ENCODE measurements at places on chromosomes 6 and 20.

- no peak for DNase-seq
These were observed 480.5 kb upstream of the HTR1E start for GRCh38 chr6:86456821-86457220.

- no peak for DNase-seq
These were observed 122.2 kb upstream of the TNFAIP3 start for GRCh38 chr6:137744877-137745276.

DNA sequence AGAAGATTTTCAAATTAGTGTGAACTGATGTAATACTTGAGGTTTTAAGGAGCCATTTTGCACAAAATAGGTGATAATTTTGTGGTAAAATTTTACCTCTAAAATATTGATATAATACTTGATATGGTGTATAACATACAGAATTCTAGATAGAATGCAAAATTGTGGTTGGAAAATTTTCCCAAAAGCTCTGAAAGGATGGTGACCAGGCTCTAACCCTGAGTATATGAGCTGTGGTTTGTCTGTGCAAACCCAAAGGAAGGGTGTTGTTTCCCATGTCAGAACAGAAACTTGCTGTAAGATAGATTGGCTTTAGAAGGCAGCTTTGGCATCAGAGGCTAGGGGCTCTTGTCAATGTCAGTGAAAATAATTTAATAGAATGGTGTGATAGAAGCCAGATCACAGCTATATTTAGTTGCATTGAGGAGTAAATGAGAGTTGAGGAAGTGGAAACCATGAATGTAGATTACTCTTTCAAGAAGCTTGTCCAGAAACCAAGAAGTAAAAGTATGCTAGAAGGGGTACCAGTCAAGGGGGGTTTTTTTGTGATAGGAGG is 257.7 kb downstream of the FARS2 start:
- no peak for DNase-seq

- DNase-seq: no peak
These were observed 36.7 kb downstream of the LRFN2 start for GRCh38 chr6:40550202-40551101.

- DNase-seq: no peak
These were observed 67.8 kb upstream of the TAB2 start for GRCh38 chr6:149249370-149250357.

DNA sequence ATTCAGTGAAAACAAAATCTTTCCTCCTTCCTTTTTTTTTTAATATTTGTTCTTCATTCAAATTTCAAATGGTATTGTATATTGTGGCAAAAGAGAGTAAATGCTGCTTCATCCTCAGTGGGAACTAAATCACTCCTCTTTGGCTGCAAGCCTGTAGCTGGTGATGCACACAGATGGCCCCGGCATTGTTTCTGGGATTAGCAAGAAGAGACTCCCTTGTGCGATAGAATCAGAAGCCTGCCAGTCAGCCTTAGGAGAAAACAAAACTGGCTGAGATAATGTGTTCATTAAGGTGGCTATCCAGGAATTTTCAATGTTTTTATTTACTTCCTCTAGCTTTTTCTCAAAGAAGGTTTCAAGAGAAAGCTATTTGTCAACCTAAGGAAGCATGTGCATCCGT is 20.7 kb upstream of the ELOVL2 start:
- no peak for DNase-seq

- DNase-seq: no peak
These were observed 2.0 kb upstream of the TAF4 start for GRCh38 chr20:62067547-62068260.

DNA sequence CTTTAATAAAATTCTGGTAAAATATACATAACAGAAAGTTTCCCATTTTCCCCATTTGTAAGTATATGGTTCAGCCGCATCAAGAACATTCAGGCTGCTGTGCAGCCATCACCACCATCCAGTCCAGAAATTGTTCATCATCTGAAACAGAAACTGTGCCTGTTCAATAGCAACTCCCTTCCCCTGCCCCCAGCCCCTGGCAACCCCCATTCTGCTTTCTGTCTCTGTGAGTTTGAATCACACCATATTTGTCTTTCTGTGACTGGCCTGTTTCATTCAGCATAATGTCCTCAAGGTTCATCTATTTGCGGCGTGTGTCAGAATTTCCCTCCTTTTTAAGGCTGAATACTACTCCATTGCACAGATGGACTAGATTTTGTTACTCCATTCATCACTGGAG is 19.1 kb downstream of the VSTM2L start:
- no peak for DNase-seq

DNA sequence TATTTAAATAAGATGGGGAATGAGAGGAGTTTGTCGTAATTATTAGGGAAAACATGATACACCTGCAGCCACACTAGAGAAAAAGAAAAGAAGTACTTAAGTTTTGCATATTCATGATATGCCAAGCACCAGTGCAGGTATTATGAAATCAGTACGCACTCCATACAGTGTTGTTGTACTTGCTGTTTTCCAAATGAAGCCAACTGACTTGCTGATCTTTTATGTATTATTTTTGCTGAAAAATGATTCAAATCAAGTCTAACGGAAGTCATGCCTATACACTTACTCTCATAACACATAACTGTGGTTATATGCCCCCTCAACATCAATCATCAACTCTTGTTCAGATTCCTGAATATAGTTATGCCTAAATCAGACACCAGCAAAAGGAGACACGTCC is 584.9 kb upstream of the EYS start:
- DNase-seq: no peak

GRCh38 chr6:24851086-24851485 is 52.4 kb upstream of the ARMH2 start:
- no peak for DNase-seq

DNA sequence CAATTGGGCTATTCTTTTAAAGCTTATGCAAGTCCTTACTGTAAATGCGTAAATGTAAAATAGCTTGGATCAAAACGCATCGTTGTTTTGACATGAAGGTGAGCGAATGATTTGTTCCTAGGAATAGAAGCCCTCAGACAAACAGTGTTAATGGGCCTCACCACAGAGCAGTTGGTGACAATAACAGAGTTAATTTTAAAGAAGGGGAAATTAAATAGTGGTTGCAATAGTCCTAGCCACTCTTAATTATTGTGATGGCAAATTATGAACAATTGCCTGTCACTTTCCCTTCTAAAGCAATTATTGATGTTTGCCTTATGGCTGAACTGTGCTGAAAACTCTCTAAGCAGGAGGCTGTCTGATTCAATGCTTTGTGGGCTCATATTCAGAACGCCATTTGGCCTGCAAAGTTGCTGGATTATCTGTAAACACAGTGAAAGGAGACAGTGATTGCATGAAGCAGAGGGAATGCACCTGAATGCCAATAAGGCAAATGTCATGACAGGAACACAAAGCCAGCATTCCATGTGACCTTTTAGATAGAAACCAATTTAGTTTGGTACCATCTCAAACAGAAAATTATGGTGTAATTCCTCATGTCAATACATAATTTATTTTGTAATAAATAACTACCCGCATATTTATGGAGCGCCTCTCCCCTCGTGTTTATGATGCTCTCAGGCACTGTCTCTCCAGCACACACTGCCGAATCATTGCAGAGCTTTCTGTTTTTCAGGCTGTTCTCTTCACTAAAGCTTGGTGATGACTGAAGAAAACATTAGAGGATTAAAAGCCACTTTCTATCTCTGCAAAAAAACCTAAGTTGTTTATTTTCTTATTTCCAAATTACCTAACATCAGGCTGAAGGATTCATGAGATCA is 387.5 kb downstream of the HACE1 start:
- no peak for DNase-seq

DNA sequence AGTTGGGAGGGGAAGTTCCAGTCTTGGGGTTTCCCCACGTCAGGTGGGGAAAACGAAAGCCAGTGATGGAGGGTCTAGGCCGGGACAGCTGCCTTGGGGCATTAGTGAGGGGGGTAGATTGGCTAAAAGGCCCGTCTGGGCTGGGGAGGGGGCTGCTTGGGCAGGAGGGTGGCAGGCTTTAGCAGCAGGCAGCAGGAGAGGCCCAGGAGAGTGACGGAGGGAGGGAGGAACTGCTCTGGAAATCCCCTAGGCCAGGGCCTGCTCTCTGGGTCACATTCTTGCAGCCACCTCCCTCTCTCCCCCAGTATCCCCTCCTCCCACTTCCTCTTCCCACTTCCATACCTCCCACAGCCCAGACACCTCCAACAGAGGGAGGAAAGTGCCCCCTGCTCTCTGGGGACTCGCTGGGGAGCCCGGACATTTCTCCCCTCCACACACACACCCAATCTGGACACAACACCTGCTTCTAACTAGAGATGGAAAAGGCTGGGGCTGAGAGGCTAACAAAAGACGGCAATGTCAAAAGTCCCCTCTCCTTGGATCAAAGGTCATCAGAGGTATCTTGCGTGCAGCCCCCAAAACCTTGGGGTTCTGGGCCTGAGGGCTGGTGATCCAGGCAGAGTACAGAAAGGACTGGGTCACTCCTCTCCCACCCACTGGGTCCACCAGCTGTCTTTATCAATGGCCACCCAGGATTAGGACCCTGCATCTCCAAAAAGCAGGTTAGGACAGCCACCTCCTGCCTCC is 1.8 kb downstream of the NFKBIE start:
- peak; percentile 36 for DNase-seq

DNA sequence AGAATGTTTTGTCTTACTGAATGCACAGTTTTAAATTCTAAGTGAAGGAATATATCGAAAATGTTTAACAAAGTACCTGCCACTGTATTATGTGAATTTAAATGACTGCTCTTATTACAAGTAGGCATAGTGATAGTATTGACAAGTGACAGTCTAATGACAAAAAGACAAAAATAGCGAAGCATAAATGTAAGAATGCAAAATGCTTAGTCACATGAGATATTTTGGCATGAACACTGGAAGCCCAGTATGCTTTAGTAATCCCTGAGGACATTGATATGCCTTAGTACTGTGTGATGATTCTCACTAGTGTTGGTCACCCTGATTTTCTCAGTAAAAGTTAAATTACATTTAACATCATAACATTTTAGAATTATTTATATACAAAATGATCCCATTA is 153.5 kb downstream of the EYA4 start:
- DNase-seq: no peak

GRCh38 chr6:119112812-119113530 is 34.5 kb upstream of the FAM184A start:
- no peak for DNase-seq

GRCh38 chr6:125835221-125835744 is 44.5 kb downstream of the NCOA7 start:
- DNase-seq: no peak

- DNase-seq: no peak
These were observed 16.2 kb downstream of the FKBP1A start for GRCh38 chr20:1376408-1377270.

- no peak for DNase-seq
These were observed 763 bp downstream of the TMEM14A start for GRCh38 chr6:52671676-52672075.

GRCh38 chr20:52676283-52676995 is 295.7 kb upstream of the TSHZ2 start:
- DNase-seq: no peak

DNA sequence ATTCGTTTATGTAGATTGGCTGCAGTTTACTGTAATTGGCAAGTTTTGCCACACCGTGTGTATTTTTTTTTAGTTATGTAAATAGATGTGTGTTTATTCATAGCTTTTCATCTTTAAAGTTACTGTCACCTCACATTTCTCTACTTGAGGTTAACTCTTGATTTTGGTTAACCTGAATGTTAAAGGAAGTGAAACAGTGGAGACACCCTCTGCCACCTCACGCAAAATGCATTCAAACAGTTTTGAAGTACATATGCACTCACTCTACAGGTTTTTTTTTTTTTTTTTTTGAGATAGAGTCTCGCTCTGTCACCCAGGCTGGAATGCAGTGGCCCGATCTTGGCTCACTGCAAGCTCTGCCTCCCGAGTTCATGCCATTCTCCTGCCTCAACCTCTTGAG is 17.7 kb downstream of the OR2A4 start:
- DNase-seq: no peak

GRCh38 chr6:113184736-113185135 is 672.4 kb upstream of the MARCKS start:
- no peak for DNase-seq

- DNase-seq: no peak
These were observed 4.2 kb upstream of the CTSZ start for GRCh38 chr20:59010995-59011873.

GRCh38 chr6:50853939-50854338 is 35.3 kb downstream of the TFAP2B start:
- DNase-seq: no peak

GRCh38 chr20:58448958-58449357 is 59.9 kb downstream of the VAPB start:
- DNase-seq: no peak

DNA sequence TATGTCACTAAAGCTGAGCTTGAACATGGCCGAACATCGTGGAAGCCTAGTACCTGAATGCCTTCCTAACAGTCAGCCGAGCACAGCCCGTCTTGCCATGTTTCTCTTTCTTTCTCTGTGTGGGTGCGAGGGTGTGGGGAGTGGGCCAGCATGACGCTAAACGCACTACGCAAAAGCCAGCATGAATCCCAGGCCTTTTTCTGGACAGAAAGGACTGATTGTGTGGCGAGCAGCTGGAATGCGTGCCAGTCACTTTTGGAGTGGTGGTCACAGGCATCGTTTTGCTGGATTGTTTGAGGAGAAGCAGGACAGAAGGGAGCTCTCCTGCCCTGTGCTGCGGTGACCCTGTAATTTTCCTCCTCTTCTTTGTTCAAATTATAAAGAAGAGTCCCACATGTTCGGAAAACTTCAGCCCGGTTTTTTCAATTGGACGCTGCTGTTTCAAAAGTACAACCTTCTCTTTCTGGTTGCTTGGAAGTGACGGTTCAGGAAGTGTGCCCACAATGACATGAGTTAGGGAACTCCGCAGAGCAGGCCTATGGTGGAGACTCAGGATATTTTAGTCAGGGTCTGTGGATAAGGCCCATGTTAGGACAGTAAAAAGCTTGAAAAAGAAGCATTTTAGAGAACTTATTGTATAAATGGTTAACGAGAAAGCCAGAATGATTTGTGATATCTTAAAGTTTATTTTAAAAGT is 54.3 kb downstream of the PDE7B start:
- no peak for DNase-seq

- DNase-seq: no peak
These were observed 725.1 kb downstream of the KIF16B start for GRCh38 chr20:15848126-15848525.

DNA sequence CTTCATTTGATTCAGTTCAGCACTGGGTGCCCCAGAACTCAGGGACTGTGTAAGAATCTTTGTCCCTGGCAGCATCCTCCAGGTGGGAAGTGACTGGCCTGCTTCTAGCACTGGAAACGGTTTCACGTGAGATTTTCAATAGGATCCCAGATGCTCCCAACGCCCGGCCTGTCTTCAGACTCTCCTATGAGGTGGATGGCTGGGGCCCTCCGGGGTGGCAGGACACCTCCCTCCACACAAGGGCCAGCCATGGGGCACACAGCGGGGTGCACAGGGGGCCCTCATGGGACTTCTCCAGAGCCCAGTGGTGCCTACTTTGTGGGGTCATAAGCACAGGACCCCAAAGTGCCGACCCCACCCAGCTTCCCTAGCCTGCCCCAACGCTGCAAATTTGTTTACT is 72.8 kb downstream of the SMOC2 start:
- DNase-seq: no peak
